ENCODE measurements at places on chromosomes 11 and 22.

- no peak for DNase-seq
Measured at GRCh38 chr11:96189351-96189750, 153.6 kb downstream of the MAML2 start.

GRCh38 chr11:132943706-132944568 lies 588.4 kb downstream of the OPCML start:
- DNase-seq = no peak

- no peak for DNase-seq
Measured at GRCh38 chr11:45383224-45383623, 97.1 kb upstream of the SYT13 start.

- no peak for DNase-seq
Measured at GRCh38 chr22:39900306-39901227, at the start of gene GRAP2. GRAP2 (plus strand) TSS chr22:39901084; CDS start chr22:39947107, 46,023 bp downstream.

DNA sequence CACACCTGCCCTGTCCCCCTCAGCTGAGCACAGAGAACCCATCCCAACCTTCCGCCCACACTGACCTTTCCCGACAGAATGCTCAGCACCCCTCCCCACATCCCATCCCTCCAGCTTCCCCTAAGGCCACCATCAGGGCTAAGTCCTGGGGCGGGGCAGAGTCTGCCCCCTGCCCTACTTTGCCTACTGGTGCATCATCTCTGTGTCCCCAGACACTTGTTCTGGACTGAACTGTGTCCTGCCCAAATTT lies 109.8 kb downstream of the CTTN start:
- no peak for DNase-seq

All from stimulated activated CD4-positive, alpha-beta T cell treated with anti-CD3 and anti-CD28 coated beads, Interleukin-2, amount 100 ng/mL, for 48 hours (primary cell).